Activated CD4-positive, CD25-positive, alpha-beta regulatory T cell treated with anti-CD3 and anti-CD28 coated beads, Interleukin-2, amount 50 U/mL, for 72 hours (primary cell): ENCODE measurements at places on chromosomes 2 and 18.

GRCh38 chr2:195795879-195796278, 138.9 kb downstream of the SLC39A10 start:
- DNase-seq = no peak

- DNase-seq = no peak
Measured at GRCh38 chr2:221494556-221494955, 77.5 kb downstream of the EPHA4 start.

DNA sequence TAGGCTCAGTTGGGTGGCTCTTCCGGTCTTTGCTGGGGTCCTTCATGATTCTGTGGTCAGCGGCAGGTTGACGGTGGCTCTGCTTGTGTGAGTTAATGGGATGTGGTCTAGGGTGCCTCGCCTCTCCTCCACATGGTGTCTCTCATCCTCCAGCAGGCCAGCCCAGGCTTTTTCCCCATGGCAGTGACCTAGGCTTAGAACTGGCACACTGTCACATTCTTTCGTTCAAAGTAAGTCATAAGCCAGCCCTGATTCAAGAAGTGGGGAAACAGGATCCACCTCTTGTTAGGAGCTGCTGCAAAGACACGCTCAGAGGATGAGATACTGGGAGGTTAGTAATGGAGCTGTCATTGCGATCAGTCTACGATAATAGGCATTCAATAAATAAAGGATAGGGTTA, 46.0 kb upstream of the CTIF start:
- no peak for DNase-seq

DNA sequence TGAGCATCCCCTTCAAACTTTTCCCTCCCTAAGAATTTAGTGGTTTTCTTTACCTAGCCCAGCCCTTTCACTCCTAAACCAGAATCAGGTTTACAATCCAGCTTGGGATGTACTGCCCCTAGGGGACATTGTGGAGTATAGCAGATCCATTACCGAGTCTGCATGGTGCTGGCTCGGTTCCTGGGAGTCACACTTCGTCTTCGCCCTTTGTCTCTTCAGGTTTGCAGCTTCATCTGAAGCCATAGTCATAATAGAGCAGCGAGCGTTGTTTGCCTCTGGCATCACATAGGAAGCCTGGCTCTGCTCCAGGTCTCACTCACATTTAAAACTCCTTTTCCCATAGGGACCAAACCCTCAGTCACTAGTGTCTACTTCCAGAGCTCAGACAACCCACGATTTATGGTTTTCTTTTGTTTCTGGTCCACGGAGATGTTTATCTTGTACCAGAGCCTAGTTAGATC, 16.8 kb upstream of the LYPD6 start:
- DNase-seq = no peak

- no peak for DNase-seq
Measured at GRCh38 chr2:240468303-240469238, 33.1 kb downstream of the GPC1 start.

- DNase-seq = no peak
Measured at GRCh38 chr2:58925676-58926081, 684.6 kb upstream of the FANCL start.

DNA sequence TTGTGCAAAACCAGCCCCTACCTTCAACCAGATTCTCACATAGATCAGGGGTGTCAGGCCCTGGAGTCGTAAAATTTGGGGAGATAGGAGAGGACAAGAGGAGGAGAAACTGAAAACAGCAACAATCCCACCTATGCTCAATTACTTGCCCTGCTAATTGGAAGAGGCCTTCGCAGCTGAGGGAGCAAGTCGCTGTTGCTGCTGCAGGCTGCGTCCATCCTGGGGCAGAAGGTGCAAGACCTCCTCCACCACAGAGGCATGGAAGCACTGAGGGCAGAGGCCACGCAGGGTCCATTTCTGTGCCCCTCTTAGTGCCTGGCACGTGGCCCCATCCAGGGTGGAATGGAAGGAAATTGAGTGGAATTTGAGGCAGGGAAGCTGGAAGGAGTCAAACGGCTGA, 36.5 kb downstream of the CNGA3 start:
- DNase-seq = no peak
